ENCODE measurements at places on chromosomes 1 and 21.

- no peak for DNase-seq
Measured at GRCh38 chr1:20071416-20071815, 1.4 kb downstream of the PLA2G5 start.

- no peak for DNase-seq
Measured at GRCh38 chr1:226635456-226635941, 86.9 kb downstream of the STUM start.

DNA sequence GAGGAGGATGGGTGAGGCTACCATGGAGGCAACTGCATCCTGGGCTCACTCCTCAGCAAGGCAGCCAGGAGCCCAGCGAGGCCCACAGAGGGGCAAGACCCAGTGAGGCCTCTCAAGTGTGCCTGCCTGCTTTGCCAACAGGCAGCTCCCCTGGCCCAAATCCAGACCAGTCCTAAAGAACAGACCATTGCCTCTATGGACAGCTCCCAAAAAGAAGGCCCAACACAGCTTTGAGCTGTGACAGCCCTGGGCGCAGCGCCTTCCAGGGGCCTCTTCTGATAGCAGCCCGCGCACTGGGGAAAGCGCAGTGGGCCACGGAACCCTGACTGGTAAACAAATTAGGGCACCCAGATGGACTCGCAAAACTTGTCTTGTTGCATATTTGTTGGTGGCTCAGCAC is 25.5 kb downstream of the C1orf198 start:
- DNase-seq, result no peak

GRCh38 chr1:182698971-182699370 is 14.6 kb upstream of the RGS8 start:
- no peak for DNase-seq

DNA sequence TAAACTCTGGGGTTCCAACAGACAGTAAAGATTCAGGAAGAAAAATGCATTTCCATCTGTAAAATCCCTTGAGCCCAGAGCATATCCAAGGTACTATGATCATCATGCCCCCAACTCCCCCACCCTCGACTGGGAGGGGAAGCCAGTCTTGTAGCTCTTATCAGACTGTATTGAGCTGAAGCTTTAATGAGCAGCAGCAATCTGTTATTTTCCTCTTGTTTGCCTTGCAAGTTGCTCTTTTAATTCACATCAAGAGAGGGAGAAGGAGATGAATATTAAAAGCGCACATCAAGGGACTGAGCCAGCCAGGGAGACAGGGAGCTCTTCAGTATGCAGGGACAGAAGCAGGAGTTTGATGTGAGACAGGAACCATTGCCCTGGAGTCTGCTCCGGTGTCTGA is 52.5 kb upstream of the KCNA3 start:
- no peak for DNase-seq

- no peak for DNase-seq
Measured at GRCh38 chr1:187891993-187892682, 1063.4 kb downstream of the PLA2G4A start.

DNA sequence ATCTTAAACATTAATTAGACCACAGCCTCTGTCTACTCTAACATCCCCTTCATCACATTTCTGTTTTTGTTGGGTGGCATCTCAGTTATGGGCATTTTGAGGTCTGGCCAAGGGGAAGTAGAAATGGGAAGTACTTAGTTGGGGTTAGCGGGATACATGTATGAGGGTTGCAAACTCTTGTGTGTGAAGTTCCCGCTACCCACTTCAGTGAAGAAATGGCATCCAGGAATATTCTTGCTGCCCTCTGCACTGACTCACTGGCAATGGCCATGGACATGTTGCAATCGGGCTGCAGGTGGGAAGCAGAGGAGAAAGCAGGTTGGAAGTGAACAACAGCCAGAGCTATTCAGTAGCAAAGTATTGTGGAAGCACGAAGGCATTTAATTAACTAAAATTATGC is 7.4 kb downstream of the CD48 start:
- peak; percentile 55 for DNase-seq

DNA sequence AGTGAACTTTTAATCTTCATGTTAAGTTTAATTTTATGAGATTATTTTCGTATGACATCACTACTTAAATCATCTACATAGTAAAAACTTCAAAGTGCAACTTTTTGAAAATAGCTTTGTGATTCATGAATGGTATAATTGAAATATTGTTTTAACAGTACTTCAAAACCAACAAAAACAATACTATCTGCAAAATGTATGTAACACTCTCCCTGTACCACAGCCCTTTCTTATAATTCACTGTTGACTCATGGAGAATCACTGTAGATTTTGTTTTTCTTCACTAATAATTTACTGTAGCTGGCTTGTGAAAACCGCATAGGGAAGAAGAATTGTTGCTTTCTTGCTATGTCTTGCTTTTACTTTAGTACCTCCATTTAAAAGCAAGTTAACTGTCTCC is 301.4 kb upstream of the ADAMTS5 start:
- DNase-seq, result no peak

- DNase-seq, result peak; percentile 66
Measured at GRCh38 chr1:51575406-51576084, 41.3 kb upstream of the OSBPL9 start.

- DNase-seq, result no peak
Measured at GRCh38 chr1:164982545-164982944, 374.0 kb downstream of the LMX1A start.

- DNase-seq, result peak; percentile 17
Measured at GRCh38 chr21:41877901-41878830, 978 bp downstream of the PRDM15 start.

DNA sequence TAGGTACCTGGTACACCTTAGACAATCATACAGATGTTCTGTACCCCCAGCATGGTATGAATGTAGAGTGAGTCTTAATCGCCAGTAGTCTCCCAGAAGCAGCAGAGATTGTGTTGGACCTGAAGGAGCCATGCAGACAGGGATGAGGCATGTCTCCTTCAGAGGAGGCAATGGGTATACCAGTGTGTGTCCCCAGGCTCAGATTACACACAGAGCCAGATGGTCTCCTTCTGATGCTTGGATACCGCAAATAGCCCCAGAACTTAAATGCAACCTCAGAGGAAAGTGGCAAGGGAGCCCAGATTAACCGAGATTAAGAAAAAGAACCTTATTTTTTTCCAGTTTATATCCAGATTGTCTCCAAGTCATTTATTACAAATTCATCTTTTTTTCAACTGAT is 96.8 kb upstream of the C21orf91 start:
- DNase-seq, result no peak

GRCh38 chr1:41804176-41804575 is 114.5 kb downstream of the HIVEP3 start:
- no peak for DNase-seq

- peak; percentile 82 for DNase-seq
Measured at GRCh38 chr1:27979151-27979858, 19.5 kb downstream of the XKR8 start.

DNA sequence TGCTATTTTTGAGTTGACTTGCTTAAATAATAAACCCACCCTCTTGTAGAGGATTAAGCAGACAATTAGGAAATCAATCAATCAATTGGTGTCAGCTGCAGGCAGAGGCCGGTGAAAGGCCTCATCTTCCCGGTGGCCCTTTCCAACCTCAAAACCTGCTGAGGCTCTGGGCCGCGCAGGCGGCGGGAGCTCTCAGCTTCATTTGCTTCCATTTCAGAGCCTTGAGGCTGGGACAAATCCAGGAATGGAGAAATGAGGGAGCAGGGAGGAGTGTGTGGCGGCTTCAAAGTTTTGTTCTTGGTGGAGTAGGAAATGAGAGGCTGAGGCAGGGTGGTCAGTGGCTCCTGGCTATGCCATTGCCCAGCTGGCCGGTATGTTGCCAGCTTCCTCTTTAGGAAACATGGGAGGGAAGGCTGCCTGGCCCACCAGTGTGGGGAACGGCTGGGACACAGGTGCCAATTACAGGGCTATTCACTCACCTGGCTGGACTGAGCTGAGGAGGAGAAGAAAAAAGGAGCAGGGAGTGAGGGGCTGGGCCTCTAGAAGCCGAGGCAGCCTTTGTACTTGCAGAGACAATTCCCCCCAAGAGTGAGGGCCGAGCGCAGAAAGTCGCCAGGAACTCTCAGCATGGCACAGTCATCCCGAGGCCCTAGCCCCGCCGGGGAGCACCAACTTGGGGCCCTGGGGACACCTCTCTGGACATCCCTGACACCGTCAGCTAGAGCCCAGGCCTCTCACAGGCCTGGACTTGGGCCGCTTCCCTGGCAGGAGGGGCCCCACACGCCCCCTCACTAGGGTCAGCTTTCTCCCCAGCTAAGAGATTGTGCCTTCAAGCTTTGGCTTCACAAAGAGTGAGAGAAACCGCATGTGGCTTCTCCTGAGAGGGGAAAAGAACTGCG is 4.4 kb downstream of the POU3F1 start:
- no peak for DNase-seq

- peak; percentile 49 for DNase-seq
Measured at GRCh38 chr1:153790313-153790965, 15.2 kb downstream of the SLC27A3 start.

DNA sequence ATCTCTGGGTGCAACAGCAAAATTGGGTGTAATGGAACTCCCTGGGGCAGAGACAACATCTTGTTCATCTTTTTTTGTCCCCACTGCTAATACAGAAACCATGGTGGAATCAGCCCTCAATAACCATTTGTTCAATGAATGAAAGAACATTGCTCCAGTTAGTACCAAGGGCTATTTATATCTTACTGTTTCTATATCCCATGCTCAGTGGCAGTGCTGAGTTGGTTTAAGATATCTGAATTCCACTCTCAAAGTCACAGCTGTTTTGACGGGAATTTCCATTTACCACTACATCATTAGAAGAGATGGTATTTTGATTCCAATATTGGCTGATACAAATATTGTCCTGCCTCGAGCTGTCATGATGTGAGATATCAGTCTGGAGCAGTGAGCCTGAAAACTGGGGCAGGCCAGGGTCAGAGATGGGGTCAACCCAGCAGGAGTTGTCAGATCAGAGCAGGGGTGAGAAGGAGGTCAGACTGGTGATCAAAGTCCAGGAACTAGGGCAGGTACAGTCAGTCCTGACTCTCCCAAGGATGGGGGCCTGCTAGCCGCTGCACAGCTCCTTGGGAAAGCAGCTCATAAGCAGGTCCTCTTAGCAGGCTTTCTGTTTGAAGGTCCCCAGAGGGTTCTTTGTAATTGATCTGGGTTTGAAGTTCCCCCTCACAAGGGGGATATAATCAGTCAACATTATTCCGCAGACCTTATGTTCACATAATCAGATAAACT is 5.8 kb upstream of the PHC2 start:
- no peak for DNase-seq

DNA sequence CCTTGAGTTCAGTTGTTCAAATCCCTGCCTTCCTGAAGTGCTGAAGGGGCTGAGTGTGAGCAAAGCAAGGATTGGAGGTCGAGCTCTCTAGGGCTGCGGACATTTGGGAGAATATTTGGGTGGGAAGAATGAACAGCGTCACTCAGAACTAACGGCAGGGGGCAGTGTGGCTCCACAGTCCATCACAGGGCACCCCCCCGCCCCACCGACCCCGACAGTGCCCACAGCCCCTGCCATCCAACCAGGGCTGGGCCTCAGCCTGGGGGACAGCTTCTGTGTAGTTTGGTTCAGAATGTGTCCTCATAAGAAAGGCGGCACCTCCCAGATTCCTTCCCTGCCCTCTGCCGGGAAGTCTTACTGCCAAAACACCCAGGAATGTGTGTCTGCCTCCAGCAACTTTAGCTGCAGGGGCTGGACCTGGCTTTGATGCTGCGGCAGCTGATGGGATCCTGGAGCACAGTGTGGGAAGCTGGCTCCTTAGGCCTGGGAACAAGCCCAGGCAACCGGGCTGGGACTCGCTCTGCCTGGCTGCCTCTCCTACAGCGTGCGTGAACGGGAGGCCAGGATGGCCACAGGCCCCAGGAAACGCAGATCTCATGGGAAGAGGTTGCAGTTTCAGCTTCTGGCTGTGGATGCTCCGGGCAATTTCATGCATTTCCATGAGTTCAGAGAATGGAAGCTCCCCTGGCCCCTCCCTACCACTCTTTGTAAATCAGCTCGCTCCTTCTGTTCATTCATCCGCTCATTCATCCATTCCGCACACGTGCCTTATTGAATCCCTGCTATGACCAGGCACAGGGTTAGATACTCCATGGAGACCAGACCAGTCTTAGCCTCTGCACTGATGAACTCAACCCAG is 104.9 kb upstream of the TMPRSS2 start:
- no peak for DNase-seq

DNA sequence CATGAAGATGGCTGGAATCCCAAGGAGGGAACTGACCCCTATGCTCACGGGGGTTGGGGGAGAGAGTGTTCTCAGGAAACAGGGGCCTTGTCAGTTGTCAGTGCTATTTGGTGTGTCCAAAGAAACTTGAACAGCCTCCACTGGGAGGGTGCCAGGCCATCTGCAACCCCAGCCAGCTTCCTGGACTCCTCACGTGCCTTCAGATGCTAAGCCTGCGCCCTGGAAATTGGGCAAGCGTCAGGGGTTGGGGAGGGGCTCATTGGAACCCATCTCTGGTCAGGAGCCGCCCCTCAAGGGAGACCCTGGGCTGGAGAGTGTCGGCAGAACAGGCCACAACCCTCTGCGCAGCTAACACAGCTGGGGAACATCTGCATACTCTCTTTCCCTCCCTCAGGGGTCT is 13.1 kb upstream of the LHX4 start:
- DNase-seq, result no peak

DNA sequence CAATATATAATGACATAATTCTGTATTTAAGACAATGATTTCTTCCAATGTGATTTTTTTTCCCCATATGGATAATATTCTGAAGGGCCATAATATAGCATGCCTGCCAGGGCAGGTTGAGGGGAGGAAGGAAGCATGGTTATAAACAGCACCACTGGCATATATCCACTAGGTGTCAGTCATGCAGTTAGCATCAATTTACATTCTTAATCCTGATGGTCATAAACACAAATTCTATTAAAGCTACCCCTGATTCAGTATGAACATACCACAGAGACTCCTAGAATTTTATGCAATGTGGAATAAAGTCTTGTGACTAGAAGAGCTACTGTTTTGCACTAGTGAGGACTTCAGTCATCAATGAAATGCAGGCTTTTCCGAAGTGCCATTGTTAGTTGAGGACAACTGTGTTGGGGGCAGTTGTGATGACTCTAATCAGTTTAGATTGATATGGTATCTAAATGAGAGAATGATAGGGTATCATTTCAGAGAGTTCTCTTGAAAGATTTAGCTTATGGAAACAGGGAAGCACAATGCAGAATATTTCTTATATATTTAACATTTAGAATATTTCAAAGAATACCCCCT is 342.7 kb upstream of the NR5A2 start:
- no peak for DNase-seq

- no peak for DNase-seq
Measured at GRCh38 chr1:23037081-23037740, 17.9 kb downstream of the KDM1A start.

DNA sequence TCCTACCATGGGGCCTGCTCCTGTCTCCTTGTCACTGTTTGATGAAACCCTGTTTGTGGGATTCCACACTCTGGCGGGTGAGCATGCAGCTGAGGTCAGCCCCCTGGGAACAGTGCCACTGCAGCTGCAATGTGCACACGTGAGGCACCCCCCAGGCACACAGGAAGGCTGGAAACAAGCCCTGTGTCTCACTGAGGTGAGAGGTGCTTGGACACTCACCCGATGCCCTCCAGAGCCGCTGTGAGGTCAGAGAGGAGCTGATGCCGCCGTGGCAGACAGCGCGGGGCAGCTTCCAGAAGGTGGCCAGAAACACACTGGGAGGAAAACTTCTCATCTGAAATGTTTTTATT is 49.7 kb downstream of the SLX9 start:
- no peak for DNase-seq

- peak; percentile 93 for DNase-seq
Measured at GRCh38 chr21:33067457-33067856, 2.5 kb upstream of the OLIG1 start.
